ENCODE measurements at places on chromosomes 1 and 21.

- no peak for DNase-seq
Measured at GRCh38 chr1:87600055-87600850, 271.6 kb downstream of the LMO4 start.

DNA sequence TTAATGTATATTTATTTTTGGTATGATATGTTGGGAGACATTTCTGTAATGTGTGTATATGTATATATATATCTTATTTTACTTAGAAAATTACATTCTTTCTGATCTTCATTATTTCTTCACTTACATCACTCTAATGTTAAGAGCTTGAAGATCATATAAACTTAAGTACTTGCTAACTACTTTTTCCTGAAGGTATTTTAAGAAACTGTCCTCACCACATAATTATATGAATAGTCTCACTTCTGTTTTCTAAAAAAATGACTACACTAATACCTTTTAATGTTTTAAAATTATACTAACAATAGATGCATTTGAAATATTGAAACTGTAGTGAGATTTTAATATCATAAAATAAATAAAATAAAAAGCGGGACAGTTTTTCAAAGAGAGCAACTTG lies 377.1 kb downstream of the LRRIQ3 start:
- DNase-seq, result no peak

- no peak for DNase-seq
Measured at GRCh38 chr1:198494658-198495103, 45.8 kb downstream of the ATP6V1G3 start.

DNA sequence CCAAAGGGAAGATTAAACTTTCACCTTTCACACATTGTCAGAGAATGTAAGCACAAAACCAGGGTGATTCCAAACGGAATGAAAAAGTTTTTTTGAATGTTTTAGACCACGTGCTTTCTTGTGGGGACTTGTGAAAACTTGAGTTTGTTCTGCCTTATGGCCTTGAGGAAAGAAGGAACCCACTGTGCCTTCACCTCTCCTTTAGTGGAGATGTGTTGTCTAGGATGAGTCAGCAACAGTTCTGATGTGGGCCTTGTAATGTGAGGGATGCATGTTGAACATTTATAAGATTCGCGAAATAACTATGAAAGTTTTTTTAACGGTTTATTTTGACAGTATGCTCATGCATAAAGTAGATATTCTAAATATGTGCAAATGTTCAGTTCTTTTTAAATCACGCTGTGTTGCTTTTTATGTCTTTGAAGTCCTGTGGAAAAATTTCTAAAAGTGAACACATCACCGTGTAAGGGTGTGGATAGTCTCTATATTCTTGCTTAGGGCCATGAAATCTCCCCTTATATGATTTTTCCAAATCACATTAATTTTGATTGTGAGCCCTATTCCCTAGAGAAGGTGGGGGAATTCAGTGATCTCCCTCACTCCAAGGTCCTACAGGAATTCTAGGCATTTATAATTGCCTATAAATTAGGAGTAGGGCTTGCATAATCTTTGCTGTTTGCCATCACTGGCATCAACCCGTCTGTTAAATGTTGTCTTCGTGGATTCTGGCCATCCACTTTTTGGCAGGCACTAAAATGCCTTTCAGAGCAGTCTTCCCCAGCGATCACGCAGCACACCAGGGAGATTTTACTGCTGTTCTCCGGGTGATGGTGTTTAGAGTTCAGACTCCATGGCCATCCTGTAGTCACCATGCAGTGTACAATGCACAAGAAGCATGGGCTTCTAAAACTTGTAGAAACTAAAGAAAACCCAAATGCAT lies 47.4 kb downstream of the PLA2G4A start:
- DNase-seq, result no peak

All from Kasumi-1 (cell line).